ENCODE measurements at places on chromosomes 2 and 18.

GRCh38 chr2:241817126-241817820 lies 8.3 kb downstream of the NEU4 start:
- H3K36me3 ChIP-seq = no peaks in the 10 kb centered on the region
- H3K27me3 ChIP-seq = no peaks in the 10 kb centered on the region
- H3K4me3 ChIP-seq = no peak overlapping the region
- no peak overlapping the region for H3K27ac ChIP-seq

GRCh38 chr2:224946895-224947294 lies 95.4 kb downstream of the DOCK10 start:
- H3K36me3 ChIP-seq = no peaks in the 10 kb centered on the region
- peak overlapping the region; percentile 78 for H3K4me3 ChIP-seq
- peak overlapping the region; percentile 86 for H3K27ac ChIP-seq
- DNase-seq = no peak
- H3K27me3 ChIP-seq = no peaks in the 10 kb centered on the region
- peaks cover 49% of the 10 kb centered on the region for H3K4me1 ChIP-seq

GRCh38 chr2:214810671-214811070 lies 1.2 kb upstream of the BARD1 start:
- H3K4me1 ChIP-seq = 0 out of 2 replicates have a peak, but pooled peaks cover 5% of the 10 kb centered on the region
- H3K27ac ChIP-seq = peak overlapping the region; percentile 72
- no peaks in the 10 kb centered on the region for H3K36me3 ChIP-seq
- peak overlapping the region; percentile 81 for H3K4me3 ChIP-seq

- DNase-seq = no peak
- no peak overlapping the region for H3K4me3 ChIP-seq
- no peaks in the 10 kb centered on the region for H3K27me3 ChIP-seq
- H3K27ac ChIP-seq = no peak overlapping the region
- no peaks in the 10 kb centered on the region for H3K36me3 ChIP-seq
Measured at GRCh38 chr2:147867050-147867449, 22.2 kb downstream of the ACVR2A start.

DNA sequence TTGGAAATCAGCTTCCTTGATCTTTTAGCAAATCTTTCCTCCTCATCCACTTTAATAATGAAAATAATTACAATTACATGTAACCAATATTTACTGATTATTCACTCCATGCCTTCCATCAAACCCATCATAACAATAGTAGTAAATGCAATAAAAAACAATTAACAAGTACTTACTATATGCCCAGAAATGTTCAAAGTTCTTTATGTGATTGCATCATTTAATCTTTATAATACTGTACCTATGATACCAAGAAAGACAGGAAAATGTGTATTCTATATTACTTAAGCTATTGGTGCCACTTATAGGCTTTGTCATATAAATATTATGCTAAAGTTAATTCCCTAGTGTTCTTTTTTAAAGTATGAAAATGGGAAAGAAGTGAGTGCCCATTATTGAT lies 210.2 kb upstream of the PKDCC start:
- H3K4me3 ChIP-seq = no peak overlapping the region
- H3K4me1 ChIP-seq = no peaks in the 10 kb centered on the region

GRCh38 chr18:62715759-62716615 lies 646 bp downstream of the PHLPP1 start:
- peak overlapping the region; percentile 54 for H3K27ac ChIP-seq
- peak overlapping the region; percentile 79 for H3K4me3 ChIP-seq
- 0 out of 2 replicates have a peak, but pooled peaks cover 2% of the 10 kb centered on the region for H3K4me1 ChIP-seq
- DNase-seq = no peak

- H3K4me1 ChIP-seq = no peaks in the 10 kb centered on the region
- DNase-seq = no peak
- H3K4me3 ChIP-seq = no peak overlapping the region
- H3K27me3 ChIP-seq = no peaks in the 10 kb centered on the region
Measured at GRCh38 chr2:113963965-113964364, 74.1 kb downstream of the ACTR3 start.

- H3K4me3 ChIP-seq = no peak overlapping the region
- H3K36me3 ChIP-seq = peaks cover 10% of the 10 kb centered on the region
- no peak for DNase-seq
Measured at GRCh38 chr2:218720048-218721041, 9.7 kb downstream of the TTLL4 start.

DNA sequence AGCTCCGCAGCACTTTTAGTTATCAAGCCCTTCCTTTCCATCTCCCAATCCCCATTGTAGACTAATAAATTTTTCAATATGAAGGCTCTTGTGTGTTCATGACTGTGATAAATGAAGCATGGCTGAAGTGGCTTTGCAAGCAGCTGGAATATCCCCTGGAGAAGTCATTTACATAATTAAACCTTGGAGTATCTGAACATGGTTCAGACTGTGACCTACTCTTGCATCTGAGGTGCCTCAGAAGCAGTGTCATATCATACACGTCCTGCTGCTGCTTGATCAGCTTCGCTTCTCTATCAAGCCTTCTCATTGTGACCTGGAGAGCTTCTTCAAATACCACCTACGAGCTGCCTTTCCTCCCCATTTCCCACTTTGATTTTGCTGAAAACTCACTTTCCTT lies 48.4 kb upstream of the ZNF397 start:
- no peaks in the 10 kb centered on the region for H3K4me1 ChIP-seq
- no peaks in the 10 kb centered on the region for H3K36me3 ChIP-seq
- H3K4me3 ChIP-seq = no peak overlapping the region
- no peaks in the 10 kb centered on the region for H3K27me3 ChIP-seq

DNA sequence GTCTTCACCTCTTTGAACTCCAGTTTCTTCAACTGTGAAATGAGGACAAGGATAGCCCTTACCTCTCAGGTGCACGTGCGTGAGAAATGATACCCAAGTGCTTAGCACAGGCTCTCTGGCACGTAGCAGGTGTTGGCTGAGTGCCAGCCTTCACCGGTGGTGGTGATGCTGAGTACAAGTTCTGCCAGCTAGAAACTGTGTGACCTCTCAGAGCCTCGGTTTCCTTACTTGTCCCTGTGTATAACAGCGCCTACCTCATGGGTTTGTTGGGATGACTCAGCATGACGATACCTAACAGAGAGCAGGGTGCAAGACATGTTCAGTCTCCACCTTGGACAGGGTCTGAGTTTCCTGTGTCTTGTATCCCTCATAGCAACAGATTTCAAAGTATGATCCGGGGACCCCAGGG lies 205.1 kb downstream of the TNS1 start:
- H3K27ac ChIP-seq = no peak overlapping the region
- no peaks in the 10 kb centered on the region for H3K27me3 ChIP-seq
- peaks cover 4% of the 10 kb centered on the region for H3K4me1 ChIP-seq

DNA sequence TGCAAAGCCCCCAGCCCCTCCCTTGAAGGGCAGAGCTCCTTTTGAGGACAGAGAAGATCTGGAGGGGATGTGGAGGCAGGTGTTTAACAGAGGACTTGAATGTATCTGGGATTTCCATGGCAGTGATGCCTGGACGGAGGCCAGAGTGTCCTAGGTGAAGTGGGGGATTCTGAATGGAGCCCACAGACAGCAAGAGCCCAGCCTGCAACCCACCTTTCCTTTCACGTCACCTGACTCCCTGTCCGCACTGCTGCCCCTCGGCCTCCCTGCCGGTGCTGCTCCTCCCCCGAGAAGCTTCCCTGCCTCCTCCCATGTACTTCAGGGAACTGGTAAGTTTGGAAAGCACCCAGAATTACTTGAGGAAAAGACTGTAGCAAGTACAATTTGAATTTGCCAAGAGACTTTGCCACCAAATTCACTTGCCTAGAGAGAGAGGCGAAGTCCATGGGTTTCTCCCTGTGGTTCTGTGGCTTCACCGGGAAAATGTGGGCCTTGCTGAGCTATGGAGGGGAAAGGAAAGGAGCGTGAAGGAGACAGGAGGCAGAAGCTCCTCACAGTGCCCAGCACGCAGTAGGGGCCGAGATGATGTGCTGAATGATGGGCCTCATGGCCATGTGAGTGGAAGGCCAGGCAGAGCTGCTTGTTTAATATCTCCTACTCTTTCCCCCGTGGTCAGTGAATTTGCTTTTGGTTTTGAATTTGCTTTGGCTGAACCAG lies 13.9 kb upstream of the ASPRV1 start:
- no peaks in the 10 kb centered on the region for H3K27me3 ChIP-seq
- H3K4me1 ChIP-seq = no peaks in the 10 kb centered on the region
- no peaks in the 10 kb centered on the region for H3K36me3 ChIP-seq
- H3K4me3 ChIP-seq = no peak overlapping the region
- DNase-seq = no peak

DNA sequence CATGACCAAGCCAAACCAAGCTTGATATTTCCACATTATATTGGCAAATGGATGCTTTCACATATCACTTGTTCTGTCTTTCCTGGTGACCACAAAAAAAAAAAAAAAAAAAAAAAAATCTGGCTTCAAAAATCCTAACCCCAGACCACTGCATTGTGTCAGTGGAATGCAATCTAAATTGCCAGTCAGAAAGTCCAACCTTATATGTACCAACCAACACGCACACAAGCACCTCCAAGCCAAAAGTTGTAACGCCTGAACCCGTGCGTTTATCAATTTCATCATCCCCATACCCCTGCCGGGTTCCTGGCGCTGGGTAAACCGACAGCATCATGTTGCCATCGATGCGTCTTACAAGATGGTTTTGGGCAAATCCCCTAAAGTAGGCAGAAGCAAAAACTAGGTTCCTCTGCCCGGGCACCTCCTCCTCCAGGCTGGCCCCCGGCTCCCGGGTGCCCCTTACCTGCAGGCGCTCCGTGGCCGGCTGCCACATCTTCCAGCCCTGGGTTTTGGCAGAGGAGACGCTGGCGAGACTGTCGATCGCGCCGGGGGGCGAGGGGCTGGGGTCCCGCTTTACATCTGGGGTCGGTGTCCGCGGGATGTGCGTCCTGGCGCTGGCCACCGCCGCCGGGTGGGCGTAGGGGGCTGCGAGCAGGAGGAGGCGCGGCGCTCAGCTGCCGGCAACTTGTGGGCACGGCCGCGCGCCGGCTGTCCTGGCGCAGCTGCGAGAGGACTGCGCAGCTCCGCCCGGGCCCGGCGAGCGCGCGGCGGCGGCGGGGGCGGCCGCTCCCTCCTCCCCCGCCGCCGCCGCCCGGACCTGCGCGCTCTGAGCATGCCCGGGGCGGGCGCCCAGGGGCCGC lies at the start of gene PID1:
TSS of gene PID1 (minus strand) at position 737 of the 860 bp plus-strand sequence. CDS start at position 493, 244 bp downstream.
- H3K27ac ChIP-seq = no peak within 1 kb of the TSS
- H3K36me3 ChIP-seq = no peaks in the 10 kb centered on the region
- no peak within 1 kb of the TSS for H3K4me3 ChIP-seq
- no peaks in the 10 kb centered on the region for H3K4me1 ChIP-seq
- no peak for DNase-seq

GRCh38 chr18:74278058-74278457 lies 13.7 kb downstream of the CYB5A start:
- H3K4me3 ChIP-seq = no peak overlapping the region
- no peak overlapping the region for H3K27ac ChIP-seq
- no peak for DNase-seq
- H3K36me3 ChIP-seq = no peaks in the 10 kb centered on the region

- H3K4me1 ChIP-seq = no peaks in the 10 kb centered on the region
- no peak overlapping the region for H3K27ac ChIP-seq
- H3K36me3 ChIP-seq = peaks cover 6% of the 10 kb centered on the region
- no peak for DNase-seq
Measured at GRCh38 chr2:208350610-208351009, 56.0 kb upstream of the PTH2R start.

- no peak for DNase-seq
- H3K27me3 ChIP-seq = no peaks in the 10 kb centered on the region
- no peak overlapping the region for H3K4me3 ChIP-seq
- H3K27ac ChIP-seq = no peak overlapping the region
Measured at GRCh38 chr2:8517850-8518498, 163.9 kb upstream of the ID2 start.

DNA sequence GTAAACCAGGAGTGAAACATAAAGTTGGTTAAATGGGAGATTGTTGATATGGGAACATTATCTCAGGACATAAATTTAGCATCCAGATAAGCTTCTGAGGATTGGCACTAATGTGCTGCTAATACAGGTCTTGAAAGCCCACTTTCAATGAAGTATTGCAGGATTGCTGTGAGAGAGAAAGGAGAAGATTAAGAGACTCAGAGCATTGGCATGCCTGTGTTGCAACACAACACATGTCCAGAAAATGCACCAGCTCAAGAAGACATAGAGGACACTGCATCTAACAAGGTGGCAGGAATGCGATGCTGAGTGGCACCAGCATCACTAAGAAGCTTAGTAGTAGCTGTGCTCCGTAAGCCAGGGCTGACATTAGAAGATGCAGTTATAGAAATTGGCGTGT lies 728.9 kb downstream of the SUCLG1 start:
- no peak for DNase-seq
- no peaks in the 10 kb centered on the region for H3K4me1 ChIP-seq
- no peak overlapping the region for H3K27ac ChIP-seq
- H3K4me3 ChIP-seq = no peak overlapping the region

DNA sequence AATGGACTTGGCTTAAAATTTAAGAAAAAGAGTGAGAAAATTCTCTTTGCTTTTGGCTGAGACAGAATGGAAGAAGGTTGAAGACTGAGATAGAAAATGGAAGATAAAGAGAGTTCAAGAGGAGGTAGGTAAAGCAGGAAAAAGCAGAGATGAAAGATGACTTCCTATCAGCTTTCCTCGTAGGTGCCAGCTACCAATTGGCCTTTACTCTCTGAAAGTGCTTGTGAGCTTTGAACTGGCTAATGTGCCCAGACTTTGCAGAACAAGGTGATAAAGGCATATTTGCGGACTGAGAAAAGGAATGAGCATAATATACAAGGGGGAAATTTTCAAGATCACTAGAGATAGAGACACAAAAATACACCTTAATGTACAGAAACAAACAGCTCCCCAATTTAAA lies 54.7 kb upstream of the UBE2E3 start:
- no peaks in the 10 kb centered on the region for H3K4me1 ChIP-seq
- H3K4me3 ChIP-seq = no peak overlapping the region
- H3K27me3 ChIP-seq = no peaks in the 10 kb centered on the region
- DNase-seq = no peak

GRCh38 chr2:191670076-191670475 lies 7.9 kb upstream of the NABP1 start:
- peaks cover 37% of the 10 kb centered on the region for H3K4me1 ChIP-seq
- H3K36me3 ChIP-seq = no peaks in the 10 kb centered on the region
- no peak for DNase-seq
- H3K27me3 ChIP-seq = no peaks in the 10 kb centered on the region
- peak overlapping the region; percentile 5 for H3K4me3 ChIP-seq
- no peak overlapping the region for H3K27ac ChIP-seq

GRCh38 chr2:241859017-241859435 lies 332 bp upstream of the PDCD1 start:
- H3K27me3 ChIP-seq = no peaks in the 10 kb centered on the region
- peak overlapping the region; percentile 56 for H3K4me3 ChIP-seq
- H3K4me1 ChIP-seq = peaks cover 37% of the 10 kb centered on the region
- H3K36me3 ChIP-seq = no peaks in the 10 kb centered on the region

GRCh38 chr2:122236152-122236874 lies 480.9 kb downstream of the TSN start:
- H3K4me1 ChIP-seq = no peaks in the 10 kb centered on the region
- no peaks in the 10 kb centered on the region for H3K36me3 ChIP-seq
- DNase-seq = no peak
- H3K27me3 ChIP-seq = no peaks in the 10 kb centered on the region
- no peak overlapping the region for H3K27ac ChIP-seq

- peaks cover 7% of the 10 kb centered on the region for H3K4me1 ChIP-seq
- no peak overlapping the region for H3K27ac ChIP-seq
- H3K27me3 ChIP-seq = no peaks in the 10 kb centered on the region
- peaks cover under 1% of the 10 kb centered on the region for H3K36me3 ChIP-seq
Measured at GRCh38 chr2:162261032-162261945, 18.0 kb upstream of the FAP start.

Measured in GM12878 (cell line).